ENCODE measurements at places on chromosomes 7 and 10.

- no peak for DNase-seq
These were observed 25.4 kb downstream of the RBM33 start for GRCh38 chr7:155669717-155670505.

DNA sequence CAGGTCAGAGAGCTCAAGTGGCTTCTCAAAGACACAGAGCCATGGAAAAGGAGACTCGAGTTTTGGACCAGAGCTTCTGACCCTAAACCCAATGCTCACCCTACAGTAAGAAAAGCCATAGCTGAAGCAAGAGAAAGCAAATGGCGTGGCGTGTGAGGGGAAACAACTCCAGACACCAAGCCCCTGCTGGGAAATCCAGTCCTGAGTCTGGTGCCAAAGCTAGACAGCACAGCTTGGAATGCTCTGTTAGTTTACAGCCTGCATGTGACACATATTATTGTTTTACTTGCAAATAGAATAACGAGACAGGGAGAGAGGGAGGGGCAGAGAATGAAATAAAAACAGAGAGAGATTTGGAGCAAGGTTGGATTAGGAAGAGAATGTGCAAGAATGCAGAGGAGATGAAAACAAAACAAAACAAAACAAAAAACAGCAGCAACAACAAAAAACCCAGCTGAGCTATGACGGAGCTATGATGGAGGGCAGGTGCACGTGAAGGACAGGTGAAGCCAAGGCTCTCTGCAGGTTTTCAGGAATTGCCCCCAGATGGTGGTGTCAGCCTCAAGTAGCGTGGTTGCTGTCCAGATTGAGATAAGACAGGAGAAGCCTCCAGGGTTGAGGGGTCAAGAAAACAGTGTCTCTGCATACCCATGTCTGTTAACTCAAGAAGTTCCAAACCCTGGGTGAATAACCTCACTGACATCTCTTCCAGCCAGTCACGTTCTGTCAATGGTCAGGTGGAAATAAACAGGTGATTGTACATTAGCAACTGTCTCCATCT lies 69.7 kb upstream of the LRRC18 start:
- DNase-seq, result no peak

- DNase-seq, result no peak
These were observed 170.6 kb downstream of the PKD1L1 start for GRCh38 chr7:47777531-47778152.

- no peak for DNase-seq
These were observed 18.4 kb downstream of the NKX2-3 start for GRCh38 chr10:99551158-99551557.

DNA sequence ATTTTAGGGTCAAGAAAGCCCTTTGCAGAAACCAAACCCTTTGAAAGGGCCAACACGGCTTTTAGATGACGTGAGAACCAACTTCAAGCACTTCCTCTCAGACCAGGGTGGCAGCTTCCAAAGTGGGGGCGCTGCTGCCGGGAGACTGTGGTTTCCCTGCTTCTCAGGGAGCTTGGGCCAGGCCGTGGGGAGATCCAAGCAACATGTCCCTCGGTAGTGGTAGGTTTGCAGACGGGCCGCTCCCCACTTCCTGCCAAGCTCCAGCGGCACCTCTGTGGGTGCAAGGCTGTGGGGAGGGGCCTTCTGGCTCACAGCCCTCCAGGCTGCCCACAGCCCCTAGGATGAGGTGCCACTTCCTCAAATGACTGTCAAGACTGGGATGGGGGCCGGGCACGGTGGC lies 132.4 kb downstream of the FAM53B start:
- DNase-seq, result peak; percentile 45

DNA sequence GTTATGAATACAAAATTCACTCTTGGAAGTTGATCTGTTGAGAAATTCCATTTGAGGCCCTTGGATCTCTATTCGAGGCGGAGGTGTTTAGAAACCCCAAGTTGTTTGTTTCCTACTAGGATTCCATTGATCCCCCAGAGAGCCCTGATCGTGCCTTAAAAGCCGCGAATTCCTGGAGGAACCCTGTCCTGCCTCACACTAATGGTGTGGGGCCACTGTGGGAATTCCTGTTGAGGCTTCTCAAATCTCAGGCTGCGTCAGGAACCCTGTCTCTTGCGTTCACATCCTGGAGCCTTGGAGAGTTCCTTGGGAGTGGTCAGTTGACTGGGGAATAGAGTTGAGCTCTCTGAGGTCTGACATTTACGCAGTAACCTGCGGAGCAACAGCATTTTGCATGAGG lies 1.2 kb downstream of the CFAP69 start:
- DNase-seq, result no peak
